ENCODE measurements at places on chromosomes 2 and 18.

DNA sequence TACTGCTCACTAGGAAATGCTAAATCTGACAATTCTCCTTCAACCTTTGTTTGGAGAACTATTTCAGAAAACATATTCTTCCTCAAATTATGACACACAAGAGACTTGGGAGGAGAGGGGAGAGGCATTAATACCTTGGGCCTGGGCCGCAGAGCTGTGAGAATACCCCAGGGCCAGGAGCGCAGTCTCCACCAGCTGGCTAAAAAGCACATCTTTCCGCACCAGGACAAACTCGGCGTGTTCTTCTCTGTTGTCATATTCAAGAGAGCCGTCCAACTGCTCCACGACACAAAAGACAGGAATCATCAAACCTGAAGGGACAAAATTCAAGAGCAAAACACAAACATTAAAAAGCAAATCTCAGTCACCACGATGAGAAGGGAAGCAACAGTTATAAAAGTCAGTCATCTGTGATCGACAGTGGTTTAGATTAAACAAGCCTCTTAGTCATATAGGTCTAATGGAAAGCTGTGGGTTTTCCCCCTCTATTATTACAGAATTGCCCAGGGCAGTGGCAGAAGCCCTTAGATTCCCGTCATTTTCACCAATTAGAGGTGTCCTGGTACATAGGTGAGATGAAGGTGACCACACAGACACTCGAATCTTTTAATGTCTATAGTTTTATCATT is 24.4 kb downstream of the SATB2 start:
- no peak for DNase-seq

DNA sequence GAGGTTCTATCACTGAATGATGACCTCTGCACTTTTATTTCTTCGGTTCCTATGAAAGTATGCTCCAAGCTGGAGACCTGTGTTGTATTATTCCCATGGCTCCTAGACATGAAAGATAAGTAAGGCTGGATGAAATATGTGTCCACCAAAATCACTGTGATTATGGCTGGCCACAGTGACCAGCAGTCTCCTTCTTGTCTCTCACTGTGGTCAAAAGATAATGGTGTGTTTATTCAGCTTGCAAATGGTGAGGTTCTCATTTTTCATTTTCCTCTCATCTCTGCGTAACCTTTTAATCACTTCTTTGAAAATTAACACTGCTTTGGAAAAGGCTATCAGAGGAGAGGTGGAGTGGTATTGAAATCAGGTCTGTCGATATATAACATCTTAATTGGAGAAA is 107.8 kb upstream of the DAPL1 start:
- no peak for DNase-seq

DNA sequence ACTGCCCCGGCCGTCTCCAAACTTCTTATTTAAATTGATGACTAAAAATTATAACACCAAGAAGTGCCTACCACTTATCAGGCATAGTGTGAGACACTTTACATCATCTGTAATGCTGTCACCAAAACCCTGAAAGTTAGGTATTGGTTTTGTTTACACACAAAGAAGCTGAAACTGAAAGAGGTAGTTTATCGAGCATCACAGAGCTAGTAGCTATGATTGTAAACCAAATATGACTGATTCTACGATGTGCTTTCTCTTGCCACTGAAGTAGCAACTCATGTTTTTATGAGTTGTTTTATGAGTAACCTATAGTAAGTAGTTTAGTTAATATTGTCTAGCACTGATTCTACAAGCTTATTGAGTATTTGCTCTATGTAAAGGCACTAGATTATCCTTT is 31.5 kb downstream of the DYNC1I2 start:
- DNase-seq: no peak

DNA sequence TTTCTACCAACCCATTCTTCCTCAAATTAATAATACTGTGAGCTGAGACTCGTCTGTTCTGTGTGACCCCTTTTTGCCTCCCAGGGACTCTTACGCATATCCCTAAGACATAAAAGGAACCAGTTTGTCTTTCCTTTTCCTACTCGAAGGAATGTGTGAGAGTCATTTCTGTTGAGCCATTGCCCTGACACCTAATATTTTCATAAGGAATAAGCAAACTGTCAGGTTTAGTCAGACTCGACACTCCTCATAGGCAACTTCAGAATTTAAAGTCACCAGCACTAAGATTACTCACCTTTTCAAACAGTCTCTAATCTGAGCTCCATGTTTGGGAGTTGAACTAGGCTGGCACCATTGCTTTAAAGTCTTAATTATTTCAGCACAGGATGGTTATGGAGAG is 305.5 kb downstream of the IKZF2 start:
- no peak for DNase-seq

- no peak for DNase-seq
Observed at GRCh38 chr18:55083461-55083860, 124.2 kb upstream of the CCDC68 start.

GRCh38 chr2:147394179-147394790 is 450.5 kb upstream of the ACVR2A start:
- no peak for DNase-seq

GRCh38 chr2:150119819-150120218 is 367.6 kb downstream of the RND3 start:
- DNase-seq: no peak

DNA sequence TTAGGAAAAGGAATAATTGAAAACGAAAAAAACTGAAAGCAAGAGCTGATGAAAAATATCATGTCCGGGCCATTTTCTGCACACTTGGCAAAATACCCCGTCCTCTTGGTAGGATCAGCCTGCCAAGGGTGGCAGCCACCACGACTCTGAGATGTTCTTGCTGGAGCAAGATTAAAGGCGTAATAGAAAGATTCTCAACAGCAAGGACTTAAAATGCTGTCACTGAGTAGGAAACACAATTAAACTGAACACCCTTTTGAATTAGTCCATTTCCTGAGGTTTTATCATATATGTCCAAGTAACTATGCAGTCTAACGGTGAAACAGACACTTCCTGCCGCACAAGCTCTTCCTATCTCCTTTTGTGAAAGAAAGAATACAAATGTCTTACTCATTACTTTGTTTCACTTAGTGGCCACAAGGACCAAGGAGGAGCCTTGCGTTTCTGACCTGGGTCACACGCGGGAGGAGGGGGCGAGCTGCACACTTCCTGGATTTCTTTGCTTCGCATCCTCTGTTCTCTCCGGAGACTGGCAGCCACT is 222.7 kb downstream of the PIEZO2 start:
- peak; percentile 43 for DNase-seq

- no peak for DNase-seq
Observed at GRCh38 chr2:98160554-98160953, 73.6 kb downstream of the VWA3B start.

GRCh38 chr2:43701111-43701510 is 24.9 kb upstream of the C1GALT1C1L start:
- DNase-seq: no peak

GRCh38 chr2:81437456-81438000 is 1133.0 kb upstream of the LRRTM1 start:
- no peak for DNase-seq

DNA sequence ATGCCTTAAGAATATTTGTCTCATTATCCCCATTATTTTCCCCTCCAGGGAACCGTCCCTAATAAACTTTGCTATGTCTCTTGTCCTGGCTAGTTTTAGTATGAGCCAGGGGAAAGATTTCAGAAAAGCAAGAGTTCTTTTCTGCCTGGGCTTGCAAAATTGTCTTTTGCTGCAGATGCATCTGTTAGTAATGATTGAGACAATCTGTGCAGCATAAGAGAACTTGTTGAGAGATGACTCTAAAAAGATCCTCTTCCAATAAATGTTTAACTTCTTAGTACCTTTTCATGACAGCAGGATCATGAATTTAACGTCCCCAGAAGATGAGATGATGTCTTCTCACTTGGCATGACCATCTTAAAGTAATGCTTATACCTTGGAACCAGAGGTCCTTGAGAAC is 172.5 kb upstream of the CREB1 start:
- DNase-seq: no peak

DNA sequence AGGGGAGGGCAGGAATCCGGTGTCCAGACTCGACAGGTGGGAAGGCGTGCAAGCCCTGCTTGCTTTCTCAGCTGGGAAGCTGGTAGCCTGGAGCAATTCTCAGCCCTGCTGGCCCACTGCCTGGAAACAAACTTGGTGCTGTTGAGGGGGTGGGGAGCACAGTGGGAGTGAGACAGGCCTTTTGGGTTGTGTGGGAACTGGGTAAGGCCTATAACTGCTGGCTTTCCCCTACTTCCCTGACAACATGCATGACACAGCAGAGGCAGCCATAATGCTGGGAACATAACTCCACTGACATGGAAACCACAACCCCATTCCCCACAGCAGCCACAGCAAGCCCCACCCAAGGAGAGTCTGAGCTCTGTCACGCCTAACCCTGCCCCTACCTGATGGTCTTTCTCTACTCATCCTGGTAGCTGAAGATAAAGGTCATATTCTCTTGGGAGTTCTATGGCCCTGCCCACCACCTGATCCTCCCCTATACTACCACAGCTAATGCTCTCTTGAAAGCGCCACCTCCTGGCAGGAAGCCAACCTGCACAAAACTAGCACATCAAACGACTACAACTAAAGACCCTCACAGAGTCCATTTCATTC is 122.9 kb upstream of the ACVR1C start:
- DNase-seq: no peak

- DNase-seq: no peak
Observed at GRCh38 chr2:146363731-146364130, 1481.1 kb upstream of the ACVR2A start.

- DNase-seq: peak; percentile 31
Observed at GRCh38 chr2:45812011-45812500, 160.6 kb downstream of the PRKCE start.

Measured in HS-5 (cell line).